ENCODE measurements at places on chromosomes 1 and 21. TPM values are rescaled to one million over a fixed set of nuclear protein-coding genes. Genes with fewer than 3 reads are reported as not detected.
A peak's percentile ranks its signal among the peaks of the same experiment; 100 is the strongest.

GRCh38 chr1:60797351-60797750 is 285.0 kb upstream of the NFIA start:
- H3K27me3 ChIP-seq = no peaks in the 10 kb centered on the region
- no peak overlapping the region for H3K27ac ChIP-seq
- H3K4me3 ChIP-seq = no peak overlapping the region
- DNase-seq = no peak
- no peaks in the 10 kb centered on the region for H3K36me3 ChIP-seq
- H3K4me1 ChIP-seq = no peaks in the 10 kb centered on the region

DNA sequence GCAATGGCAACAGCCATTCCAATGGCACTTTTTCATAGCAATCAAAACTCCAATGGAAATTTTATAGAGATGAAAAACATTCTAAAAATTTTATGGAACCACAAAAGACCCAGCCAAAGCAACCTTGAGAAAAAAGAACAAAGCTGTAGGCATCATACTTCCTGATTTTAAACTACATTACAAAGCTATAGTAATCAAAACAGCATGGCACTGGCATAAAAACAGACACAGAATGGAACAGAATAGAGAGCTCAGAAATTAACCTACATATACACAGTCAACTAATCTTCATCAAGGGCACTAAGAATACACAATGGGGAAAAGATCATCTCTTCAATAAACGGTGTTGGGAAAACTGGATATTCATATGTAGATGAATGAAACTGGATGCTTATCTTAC is 401.5 kb downstream of the NPHP4 start:
- DNase-seq = no peak
- no peaks in the 10 kb centered on the region for H3K4me1 ChIP-seq
- no peak overlapping the region for H3K4me3 ChIP-seq

- no peaks in the 10 kb centered on the region for H3K36me3 ChIP-seq
- no peaks in the 10 kb centered on the region for H3K27me3 ChIP-seq
- peaks cover 3% of the 10 kb centered on the region for H3K4me1 ChIP-seq
- no peak overlapping the region for H3K4me3 ChIP-seq
- no peak overlapping the region for H3K27ac ChIP-seq
Observed at GRCh38 chr1:44359234-44359935, 4.3 kb upstream of the ERI3 start.

DNA sequence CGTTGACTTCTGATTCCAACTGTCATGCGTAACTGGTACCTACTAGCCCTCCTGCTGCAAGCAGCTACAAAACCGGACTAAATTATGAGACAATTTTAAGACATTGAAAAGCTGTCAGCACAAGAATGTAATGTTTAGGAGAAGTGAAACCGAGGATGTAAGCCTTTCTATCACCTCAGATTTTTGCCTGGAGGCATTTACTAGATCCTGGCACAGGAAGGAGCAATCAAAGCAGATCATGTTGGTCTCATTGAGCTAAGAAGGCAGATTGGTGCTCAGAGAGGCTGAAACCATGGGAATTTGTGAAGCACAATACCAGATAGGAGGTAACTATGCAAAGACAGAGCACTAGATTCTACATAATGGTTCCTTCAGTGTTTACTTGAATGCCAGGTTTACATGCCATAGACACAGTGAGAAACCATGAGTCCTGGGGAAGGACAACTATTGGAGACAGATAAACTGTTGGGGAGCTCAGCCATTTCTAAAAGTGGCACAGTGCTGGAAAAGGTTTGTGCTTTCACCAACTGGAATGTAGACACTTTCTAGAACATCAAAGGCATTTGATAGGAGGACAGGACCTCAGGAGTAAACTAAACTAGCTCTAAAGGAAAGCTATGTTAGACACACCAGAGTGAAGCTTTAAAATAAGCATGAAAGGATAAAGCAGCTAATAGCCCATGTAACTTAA is 179.4 kb downstream of the LYPLAL1 start:
- no peak overlapping the region for H3K4me3 ChIP-seq
- no peaks in the 10 kb centered on the region for H3K36me3 ChIP-seq
- H3K27ac ChIP-seq = no peak overlapping the region
- DNase-seq = no peak
- peaks cover under 1% of the 10 kb centered on the region for H3K4me1 ChIP-seq

- H3K4me1 ChIP-seq = no peaks in the 10 kb centered on the region
- H3K36me3 ChIP-seq = no peaks in the 10 kb centered on the region
- no peak overlapping the region for H3K4me3 ChIP-seq
- DNase-seq = no peak
Observed at GRCh38 chr1:17110555-17110926, 8.7 kb downstream of the PADI2 start.

GRCh38 chr21:20106368-20106767 is 891.8 kb upstream of the NCAM2 start:
- no peaks in the 10 kb centered on the region for H3K27me3 ChIP-seq
- no peak overlapping the region for H3K4me3 ChIP-seq
- no peak overlapping the region for H3K27ac ChIP-seq
- no peaks in the 10 kb centered on the region for H3K36me3 ChIP-seq

DNA sequence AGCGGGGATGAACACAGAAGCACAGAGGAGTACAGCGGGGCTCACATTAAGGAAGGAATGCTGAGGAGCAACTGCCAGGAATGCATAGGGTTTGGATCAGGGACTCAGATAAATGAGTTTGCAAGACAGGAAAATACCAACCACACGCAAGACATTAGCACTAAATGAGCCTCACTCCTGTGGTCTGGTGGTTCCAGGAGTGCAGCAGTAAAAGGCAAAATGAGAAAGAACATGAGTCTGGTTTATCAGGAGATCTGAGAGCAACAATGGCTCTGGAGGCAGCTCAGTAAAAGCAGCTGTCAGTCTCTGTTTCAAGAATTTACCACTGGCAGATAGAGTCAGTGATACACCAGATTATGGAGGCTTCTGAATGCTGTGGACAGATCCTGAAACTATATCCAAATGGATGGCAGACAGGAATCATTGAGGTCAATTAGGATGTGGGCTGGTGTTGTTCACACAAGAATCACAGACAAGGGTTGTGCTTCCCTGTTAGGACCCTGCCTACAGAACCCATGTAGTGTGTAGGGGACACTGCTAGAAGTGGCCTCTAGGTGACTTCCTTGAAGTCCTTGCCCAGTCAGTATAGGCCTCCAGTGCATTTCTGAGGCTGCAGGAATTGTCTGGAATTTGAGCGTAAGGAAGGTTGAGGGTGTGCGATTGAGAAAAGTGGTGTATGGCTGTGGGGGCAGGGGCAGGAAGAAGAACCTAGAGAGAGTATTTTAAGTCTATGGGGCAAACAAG is 50.3 kb downstream of the CASQ2 start:
- no peak overlapping the region for H3K27ac ChIP-seq
- H3K4me1 ChIP-seq = no peaks in the 10 kb centered on the region
- H3K36me3 ChIP-seq = no peaks in the 10 kb centered on the region
- DNase-seq = no peak

DNA sequence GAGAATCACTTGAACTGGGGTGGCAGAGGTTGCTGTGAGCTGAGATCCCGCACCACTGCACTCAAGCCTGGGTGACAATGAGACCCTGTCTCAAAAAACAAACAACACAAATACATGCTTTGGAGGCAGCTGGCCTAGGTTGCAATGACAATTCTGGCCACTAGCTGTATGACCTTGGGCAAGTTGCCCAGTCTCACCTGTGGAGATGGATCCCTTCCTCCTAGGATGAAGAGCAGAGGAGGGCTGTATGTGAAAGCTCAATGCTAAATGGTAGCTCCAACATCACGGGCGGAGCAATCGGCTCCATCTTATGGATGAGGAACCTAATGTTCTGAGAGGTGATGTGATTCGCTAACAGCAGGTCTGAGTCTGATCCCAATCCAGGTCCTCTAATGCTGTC is 20.6 kb downstream of the ADORA1 start:
- H3K27me3 ChIP-seq = no peaks in the 10 kb centered on the region
- no peaks in the 10 kb centered on the region for H3K4me1 ChIP-seq
- no peaks in the 10 kb centered on the region for H3K36me3 ChIP-seq
- DNase-seq = peak; percentile 11

- peaks cover 4% of the 10 kb centered on the region for H3K4me1 ChIP-seq
- no peak for DNase-seq
- H3K27ac ChIP-seq = no peak overlapping the region
- H3K27me3 ChIP-seq = no peaks in the 10 kb centered on the region
- no peaks in the 10 kb centered on the region for H3K36me3 ChIP-seq
Observed at GRCh38 chr1:161930064-161930463, 93.6 kb downstream of the OLFML2B start.

DNA sequence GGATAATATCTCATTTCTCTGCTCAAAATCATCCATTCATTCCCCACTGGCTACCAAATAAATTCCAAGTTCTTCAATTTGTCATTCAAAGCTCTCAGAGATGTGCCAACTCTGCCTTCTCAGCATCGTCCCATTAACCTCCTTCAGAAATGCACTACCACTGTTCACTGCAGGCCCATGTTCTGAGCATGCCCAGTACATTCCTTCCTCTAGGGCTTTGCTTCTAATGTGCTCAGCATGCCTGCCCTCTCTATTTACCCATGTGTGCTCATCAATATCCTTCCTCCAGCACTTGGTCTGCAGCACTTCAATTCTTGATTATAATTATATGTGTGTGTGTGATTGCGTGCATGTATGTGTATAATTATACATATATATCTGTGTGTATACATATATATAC is 36.1 kb upstream of the RGS8 start:
- no peaks in the 10 kb centered on the region for H3K4me1 ChIP-seq
- H3K27me3 ChIP-seq = no peaks in the 10 kb centered on the region
- no peak for DNase-seq

GRCh38 chr1:245715291-245715701 is 560.5 kb downstream of the KIF26B start:
- H3K36me3 ChIP-seq = no peaks in the 10 kb centered on the region
- no peak for DNase-seq
- H3K27ac ChIP-seq = no peak overlapping the region
- no peak overlapping the region for H3K4me3 ChIP-seq

- H3K27me3 ChIP-seq = no peaks in the 10 kb centered on the region
- no peak overlapping the region for H3K4me3 ChIP-seq
- H3K36me3 ChIP-seq = no peaks in the 10 kb centered on the region
- no peaks in the 10 kb centered on the region for H3K4me1 ChIP-seq
- H3K27ac ChIP-seq = no peak overlapping the region
Observed at GRCh38 chr21:35244514-35244913, 195.4 kb upstream of the RUNX1 start.

DNA sequence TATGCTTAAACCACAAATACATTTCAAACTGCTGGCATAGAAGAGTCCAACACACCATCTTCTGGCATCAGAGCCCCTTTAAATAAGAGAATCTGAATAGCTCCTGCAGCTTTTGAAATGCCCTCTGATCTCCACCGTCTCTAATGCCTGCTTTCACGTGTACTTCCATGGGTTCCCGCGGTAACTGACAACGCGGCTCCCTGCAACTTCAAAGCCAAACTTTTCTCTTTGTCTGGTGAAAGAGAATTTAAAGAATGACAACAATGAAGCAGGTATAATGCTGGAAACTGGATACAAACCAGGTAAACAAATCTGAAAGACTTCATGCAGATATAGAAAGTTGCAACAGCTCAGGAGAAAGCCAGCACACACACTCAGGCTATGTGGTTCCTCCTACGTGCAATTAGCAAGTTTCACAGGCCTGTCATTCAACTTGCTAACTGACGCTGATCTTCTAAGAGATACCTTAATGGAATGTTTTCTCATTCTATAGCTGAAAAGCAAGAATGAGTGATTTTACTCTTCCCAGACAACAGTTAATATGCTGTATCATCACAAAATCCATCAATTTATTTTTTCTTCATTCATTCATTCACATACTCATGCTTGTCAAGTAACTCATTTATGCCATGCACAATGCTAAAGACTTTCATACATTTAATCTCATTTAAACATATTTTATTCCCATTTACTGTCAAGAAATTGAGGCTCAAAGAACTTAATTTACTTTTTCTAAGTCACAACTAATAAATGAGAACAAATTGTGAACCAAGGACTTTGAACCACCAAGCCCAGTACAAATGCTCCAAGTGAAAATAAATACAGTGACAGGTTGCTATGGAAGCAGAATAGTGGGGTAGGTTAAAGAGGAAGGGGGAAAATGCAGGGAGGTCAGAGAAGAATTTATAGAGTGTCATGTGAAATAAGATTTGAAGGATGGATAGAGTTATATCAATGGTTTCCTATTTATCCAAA is 202.7 kb upstream of the SNX7 start:
- H3K27me3 ChIP-seq = no peaks in the 10 kb centered on the region
- H3K4me3 ChIP-seq = no peak overlapping the region
- no peak for DNase-seq
- H3K27ac ChIP-seq = no peak overlapping the region
- no peaks in the 10 kb centered on the region for H3K4me1 ChIP-seq

GRCh38 chr1:225949041-225949440 is 8.0 kb upstream of the LEFTY2 start:
- no peaks in the 10 kb centered on the region for H3K36me3 ChIP-seq
- no peaks in the 10 kb centered on the region for H3K27me3 ChIP-seq
- DNase-seq = no peak
- no peaks in the 10 kb centered on the region for H3K4me1 ChIP-seq

GRCh38 chr1:9872430-9873165 is 37.5 kb downstream of the CTNNBIP1 start:
- no peak overlapping the region for H3K4me3 ChIP-seq
- H3K27ac ChIP-seq = no peak overlapping the region
- H3K36me3 ChIP-seq = peaks cover 41% of the 10 kb centered on the region
- peaks cover 12% of the 10 kb centered on the region for H3K4me1 ChIP-seq
- DNase-seq = no peak

GRCh38 chr1:162218546-162218945 is 149.1 kb downstream of the NOS1AP start:
- peak overlapping the region; percentile 48 for H3K27ac ChIP-seq
- H3K36me3 ChIP-seq = no peaks in the 10 kb centered on the region
- peaks cover 5% of the 10 kb centered on the region for H3K4me1 ChIP-seq
- H3K27me3 ChIP-seq = no peaks in the 10 kb centered on the region
- no peak for DNase-seq
- no peak overlapping the region for H3K4me3 ChIP-seq

- H3K36me3 ChIP-seq = no peaks in the 10 kb centered on the region
- no peaks in the 10 kb centered on the region for H3K27me3 ChIP-seq
- peak; percentile 85 for DNase-seq
- no peak overlapping the region for H3K4me3 ChIP-seq
- H3K4me1 ChIP-seq = peaks cover 65% of the 10 kb centered on the region
- H3K27ac ChIP-seq = peak overlapping the region; percentile 98
Observed at GRCh38 chr1:156104065-156104810, 10.3 kb upstream of the LMNA start.

DNA sequence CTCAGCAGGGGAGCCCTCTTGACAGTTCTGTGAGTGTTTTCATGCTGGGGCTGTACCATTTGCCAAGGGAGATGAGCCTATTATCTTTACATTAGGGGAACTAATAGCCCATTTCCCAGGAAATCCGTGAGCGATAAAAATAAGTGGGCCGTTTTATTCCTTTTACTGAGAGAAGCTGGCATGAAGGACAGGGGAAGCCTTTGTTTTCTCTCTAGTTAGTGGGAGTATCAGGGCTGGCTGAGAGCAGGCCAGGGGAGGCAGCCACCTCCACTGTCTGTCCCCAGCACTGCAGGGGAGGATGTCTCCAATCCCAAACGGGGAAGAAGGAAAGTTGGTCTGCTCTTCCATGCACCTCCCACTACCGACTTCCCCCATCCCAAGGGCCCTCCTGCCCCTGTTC is 2.5 kb downstream of the UBL4B start:
- H3K27me3 ChIP-seq = peaks cover 20% of the 10 kb centered on the region
- H3K27ac ChIP-seq = no peak overlapping the region
- H3K4me3 ChIP-seq = no peak overlapping the region
- no peak for DNase-seq
- H3K4me1 ChIP-seq = no peaks in the 10 kb centered on the region

RAVER2 gene
- total RNA-seq = 12.0 TPM

C1QB gene
- total RNA-seq = 1,524 TPM

NUAK2 gene
- total RNA-seq = 6.8 TPM

OLIG2 gene
- total RNA-seq = not detected

SLC1A7 gene
- total RNA-seq = 0.68 TPM

LCE2C gene
- total RNA-seq = not detected

CELA3A gene
- total RNA-seq = not detected

COL6A1 gene
- total RNA-seq = 148 TPM

FMO2 gene
- 288 TPM for total RNA-seq
